ENCODE measurements at places on chromosomes 1 and 21. TPM values are rescaled to one million over a fixed set of nuclear protein-coding genes. Genes with fewer than 3 reads are reported as not detected.

- no peak overlapping the region for H3K4me3 ChIP-seq
- H3K4me1 ChIP-seq: no peaks in the 10 kb centered on the region
- no peak overlapping the region for H3K27ac ChIP-seq
- DNase-seq: peak; percentile 66
Observed at GRCh38 chr1:22153660-22154437, 11.0 kb upstream of the WNT4 start.

GRCh38 chr1:232687304-232687703 is 57.4 kb upstream of the SIPA1L2 start:
- no peak overlapping the region for H3K4me3 ChIP-seq
- no peak overlapping the region for H3K27ac ChIP-seq
- H3K36me3 ChIP-seq: no peaks in the 10 kb centered on the region
- H3K4me1 ChIP-seq: no peaks in the 10 kb centered on the region
- no peak for DNase-seq
- H3K27me3 ChIP-seq: no peaks in the 10 kb centered on the region

The MAD2L2 gene
- 25.2 TPM for polyA plus RNA-seq

The CD2 gene
- 12.0 TPM for polyA plus RNA-seq

GRCh38 chr1:165686121-165686970 is 12.0 kb downstream of the ALDH9A1 start:
- H3K36me3 ChIP-seq: peaks cover 2% of the 10 kb centered on the region
- H3K27me3 ChIP-seq: no peaks in the 10 kb centered on the region
- no peak for DNase-seq
- no peak overlapping the region for H3K27ac ChIP-seq
- no peaks in the 10 kb centered on the region for H3K4me1 ChIP-seq
- no peak overlapping the region for H3K4me3 ChIP-seq

The TLCD4 gene
- polyA plus RNA-seq: 5.5 TPM

DNA sequence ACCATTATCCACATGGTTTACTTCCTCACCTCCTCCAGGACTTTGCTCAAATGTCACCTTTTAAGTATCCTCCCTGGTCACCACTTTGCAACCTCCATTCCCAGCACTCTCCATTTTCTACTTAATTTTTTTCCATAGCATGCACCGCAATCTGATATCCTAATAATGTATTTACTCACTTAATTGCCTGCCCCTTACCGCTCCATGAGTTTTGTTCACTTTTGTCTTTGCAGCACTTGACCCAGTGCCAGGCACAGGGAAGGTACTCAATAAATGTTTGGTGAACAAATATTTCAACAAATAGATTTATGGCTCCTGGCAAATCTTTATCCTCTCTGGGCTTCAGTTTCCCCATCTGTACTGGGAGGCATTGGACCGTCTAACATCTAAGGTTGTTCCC is 53.6 kb downstream of the UBE2T start:
- no peaks in the 10 kb centered on the region for H3K36me3 ChIP-seq
- H3K27ac ChIP-seq: no peak overlapping the region
- no peak for DNase-seq

The SEC16B gene
- 12.1 TPM for polyA plus RNA-seq

DNA sequence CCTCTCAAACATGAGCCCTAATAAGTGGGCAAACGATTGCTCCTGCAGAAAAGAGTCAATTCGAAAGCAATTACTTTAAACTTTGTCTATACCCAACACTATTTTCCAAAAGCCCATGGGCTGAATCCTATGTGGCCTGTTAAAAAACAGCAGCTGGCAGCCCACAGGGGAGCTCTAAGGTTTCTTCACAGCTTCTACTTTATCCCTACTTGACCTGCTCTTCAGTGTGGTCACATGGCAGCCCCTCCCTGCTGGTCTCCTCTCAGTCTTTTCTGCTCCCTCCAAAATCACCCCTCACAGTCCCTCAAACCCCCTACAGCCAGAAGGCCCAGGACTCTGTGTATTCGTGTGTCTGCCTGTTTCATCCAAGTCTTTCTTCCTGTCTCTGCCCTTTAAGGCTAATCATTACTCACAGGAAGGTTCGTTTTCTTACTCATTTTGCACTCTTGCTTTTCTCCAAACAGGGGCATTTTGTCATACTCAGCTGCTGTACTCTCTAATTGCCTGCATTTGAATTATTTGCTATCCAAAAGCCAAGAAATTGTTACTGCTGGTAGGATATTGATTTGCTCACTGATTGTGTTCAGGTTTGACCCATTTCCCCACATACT is 62.4 kb upstream of the FAM3B start:
- H3K27ac ChIP-seq: no peak overlapping the region
- peaks cover 4% of the 10 kb centered on the region for H3K4me1 ChIP-seq
- DNase-seq: no peak
- H3K36me3 ChIP-seq: peaks cover 8% of the 10 kb centered on the region

DNA sequence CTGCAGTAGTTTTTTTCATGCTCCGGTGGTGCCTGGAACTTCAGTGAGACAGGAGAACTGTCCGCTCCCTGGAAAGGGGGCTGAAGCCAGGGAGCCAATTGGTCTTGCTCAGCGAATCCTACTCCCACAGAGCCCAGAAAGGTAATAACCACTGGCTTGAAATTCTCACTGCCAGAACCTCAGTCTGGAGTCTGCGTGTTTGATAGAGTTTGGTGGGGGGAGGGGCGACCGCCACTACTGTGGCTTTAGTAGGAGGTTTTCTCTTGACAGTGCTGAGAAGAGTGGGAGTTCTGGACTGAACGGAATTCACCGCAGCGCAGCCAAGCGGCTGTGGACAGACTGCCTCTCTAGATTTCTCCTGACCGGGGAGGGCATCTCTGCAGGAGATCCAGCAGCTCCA is 8.0 kb upstream of the OR2M3 start:
- H3K4me3 ChIP-seq: no peak overlapping the region
- H3K36me3 ChIP-seq: no peaks in the 10 kb centered on the region
- no peaks in the 10 kb centered on the region for H3K27me3 ChIP-seq
- no peak overlapping the region for H3K27ac ChIP-seq

GRCh38 chr1:206723805-206724472 is 39.2 kb downstream of the MAPKAPK2 start:
- H3K4me3 ChIP-seq: no peak overlapping the region
- peaks cover 2% of the 10 kb centered on the region for H3K4me1 ChIP-seq
- DNase-seq: peak; percentile 83
- H3K27ac ChIP-seq: peak overlapping the region; percentile 90
- no peaks in the 10 kb centered on the region for H3K27me3 ChIP-seq

DNA sequence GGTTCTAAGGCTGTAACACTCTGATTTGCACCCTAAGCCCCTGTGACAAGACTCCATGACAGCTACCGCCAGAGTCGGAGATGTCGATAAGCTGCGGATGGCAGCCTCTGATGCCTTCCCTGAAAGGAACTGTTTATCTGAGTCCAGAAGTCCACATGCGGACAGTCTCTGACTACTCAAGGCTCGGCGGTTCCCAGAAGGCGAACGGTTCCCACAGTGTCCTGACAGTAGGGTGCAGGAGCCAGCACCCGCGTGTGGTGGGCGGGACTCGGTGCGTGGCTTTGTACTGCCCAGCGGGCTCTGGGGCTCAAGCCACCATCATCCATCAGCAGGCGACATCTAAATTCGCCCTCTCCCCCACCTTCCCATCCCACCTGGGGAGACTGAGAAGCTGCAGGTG is 30.7 kb downstream of the LRP8 start:
- H3K36me3 ChIP-seq: no peaks in the 10 kb centered on the region
- H3K4me1 ChIP-seq: peaks cover 9% of the 10 kb centered on the region
- no peak overlapping the region for H3K27ac ChIP-seq

- H3K4me1 ChIP-seq: no peaks in the 10 kb centered on the region
- no peak overlapping the region for H3K4me3 ChIP-seq
- DNase-seq: no peak
- no peak overlapping the region for H3K27ac ChIP-seq
Observed at GRCh38 chr1:232655028-232655745, 25.3 kb upstream of the SIPA1L2 start.

DNA sequence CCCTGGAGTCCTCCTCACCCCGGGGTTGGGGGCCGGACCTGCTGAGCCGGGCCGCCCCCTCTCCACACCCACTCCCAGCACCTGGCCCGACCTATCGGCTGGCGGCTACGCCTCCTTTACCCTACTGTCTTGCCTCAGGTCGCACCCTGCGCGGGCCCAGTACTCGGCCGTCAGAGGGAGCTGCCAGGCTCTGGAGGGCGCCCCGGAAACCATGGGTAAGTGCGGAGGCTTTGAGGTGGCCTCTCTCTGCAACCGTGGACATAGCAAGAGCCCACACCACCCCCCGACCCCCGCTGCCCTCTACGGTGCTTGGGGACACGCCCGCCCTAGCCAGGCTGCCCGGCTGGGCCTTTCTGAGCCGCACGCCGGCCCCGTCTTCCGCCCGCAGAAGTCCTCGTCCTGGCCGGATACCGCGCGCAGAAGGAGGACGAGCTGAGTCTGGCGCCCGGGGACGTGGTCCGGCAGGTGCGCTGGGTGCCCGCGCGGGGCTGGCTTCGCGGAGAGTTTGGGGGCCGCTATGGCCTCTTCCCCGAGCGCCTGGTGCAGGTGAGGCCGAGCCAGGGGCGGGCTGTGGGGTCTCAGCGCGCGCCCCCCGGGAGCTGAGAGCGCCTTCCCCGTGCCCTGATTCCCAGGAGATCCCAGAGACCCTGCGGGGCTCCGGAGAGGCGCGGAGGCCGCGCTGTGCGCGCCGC is at the start of gene SH3D21:
SH3D21 (plus strand) TSS at position 159 of the 692 bp plus-strand sequence; CDS start at position 212, 53 bp downstream.
- DNase-seq: peak; percentile 84
- H3K27ac ChIP-seq: no peak within 1 kb of the TSS
- H3K36me3 ChIP-seq: peaks cover 5% of the 10 kb centered on the region

DNA sequence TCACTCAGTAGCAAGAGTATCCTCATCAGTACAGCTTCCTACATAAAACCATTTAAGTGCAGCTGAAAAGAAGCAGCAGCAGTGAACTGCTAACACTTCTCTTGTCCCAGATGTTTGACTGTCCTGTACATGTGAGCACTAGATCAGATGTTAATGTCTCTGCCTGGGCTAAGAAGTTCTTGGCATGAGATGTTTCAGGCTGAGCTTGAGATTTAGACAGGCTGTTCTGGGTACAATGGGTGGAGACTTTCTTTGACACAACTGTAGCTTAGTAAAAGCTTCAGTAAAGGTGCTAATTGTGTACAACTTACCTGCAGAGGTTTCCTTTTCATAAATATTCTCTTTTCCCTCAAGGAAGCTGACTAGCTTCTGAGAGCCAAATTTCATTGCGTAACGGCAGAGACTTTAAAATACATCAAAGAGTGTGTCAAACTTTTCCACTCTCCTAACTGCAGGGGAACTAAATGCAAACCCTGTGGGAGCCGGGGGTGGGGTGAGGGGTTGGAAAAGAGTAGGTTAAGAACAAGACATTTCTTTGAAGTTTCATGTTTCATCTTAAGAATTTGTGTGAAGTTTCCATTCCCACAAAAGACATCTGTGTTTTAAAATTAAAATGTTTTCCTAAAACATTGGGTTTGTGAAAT is 82.1 kb upstream of the CCDC190 start:
- H3K27ac ChIP-seq: no peak overlapping the region
- no peaks in the 10 kb centered on the region for H3K36me3 ChIP-seq
- no peak for DNase-seq
- no peaks in the 10 kb centered on the region for H3K27me3 ChIP-seq

- H3K27ac ChIP-seq: no peak overlapping the region
- H3K27me3 ChIP-seq: no peaks in the 10 kb centered on the region
Observed at GRCh38 chr21:42650441-42651421, 2.7 kb upstream of the PDE9A start.

GRCh38 chr21:14685568-14685967 is 139.5 kb upstream of the SAMSN1 start:
- H3K4me3 ChIP-seq: no peak overlapping the region
- no peaks in the 10 kb centered on the region for H3K36me3 ChIP-seq
- no peaks in the 10 kb centered on the region for H3K27me3 ChIP-seq
- no peaks in the 10 kb centered on the region for H3K4me1 ChIP-seq
- H3K27ac ChIP-seq: no peak overlapping the region
- no peak for DNase-seq

The ZBTB8B gene
- polyA plus RNA-seq: not detected

DNA sequence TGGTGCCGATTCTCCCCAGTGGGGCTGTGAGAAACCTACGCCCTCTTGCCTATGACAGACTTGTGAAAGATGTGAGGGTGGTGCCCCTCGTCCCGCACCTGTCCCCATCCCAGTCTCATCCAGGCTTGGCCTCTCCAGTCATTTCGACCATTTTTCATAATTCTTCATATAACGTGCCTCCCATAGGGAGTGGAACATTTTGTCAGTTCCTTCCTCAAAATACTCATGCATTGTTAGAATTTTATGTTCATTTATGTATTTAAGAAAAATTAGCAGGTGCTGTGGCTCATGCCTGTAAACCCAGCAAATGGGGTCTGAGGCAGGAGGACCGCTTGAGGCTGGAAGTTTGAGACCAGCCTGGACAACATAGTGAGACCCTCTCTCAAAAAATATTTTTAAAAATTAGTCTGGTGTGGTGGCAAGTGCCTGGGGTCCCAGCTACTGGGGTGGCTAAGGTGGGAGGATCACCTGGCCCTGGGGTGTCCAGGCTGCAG is 19.7 kb upstream of the SMPDL3B start:
- H3K27ac ChIP-seq: peak overlapping the region; percentile 43
- no peak for DNase-seq
- H3K4me3 ChIP-seq: no peak overlapping the region
- no peaks in the 10 kb centered on the region for H3K27me3 ChIP-seq

GRCh38 chr1:180505732-180506335 is 3.5 kb upstream of the ACBD6 start:
- no peak overlapping the region for H3K4me3 ChIP-seq
- H3K27ac ChIP-seq: no peak overlapping the region
- DNase-seq: no peak
- H3K27me3 ChIP-seq: no peaks in the 10 kb centered on the region
- H3K4me1 ChIP-seq: no peaks in the 10 kb centered on the region
- H3K36me3 ChIP-seq: no peaks in the 10 kb centered on the region

GRCh38 chr1:160789051-160789701 is 6.8 kb upstream of the LY9 start:
- no peak overlapping the region for H3K4me3 ChIP-seq
- no peak for DNase-seq
- no peak overlapping the region for H3K27ac ChIP-seq
- H3K4me1 ChIP-seq: no peaks in the 10 kb centered on the region

The WNT9A gene
- 0.13 TPM for polyA plus RNA-seq

GRCh38 chr1:64172458-64172983 is 30.9 kb upstream of the UBE2U start:
- H3K4me1 ChIP-seq: peaks cover 19% of the 10 kb centered on the region
- DNase-seq: no peak
- no peak overlapping the region for H3K27ac ChIP-seq
- H3K36me3 ChIP-seq: peaks cover 4% of the 10 kb centered on the region
- H3K27me3 ChIP-seq: no peaks in the 10 kb centered on the region

GRCh38 chr1:12146343-12147112 is 20.3 kb upstream of the TNFRSF1B start:
- no peak overlapping the region for H3K27ac ChIP-seq
- no peak overlapping the region for H3K4me3 ChIP-seq
- DNase-seq: no peak
- H3K36me3 ChIP-seq: no peaks in the 10 kb centered on the region
- no peaks in the 10 kb centered on the region for H3K4me1 ChIP-seq

- H3K27ac ChIP-seq: no peak within 1 kb of the TSS
- no peaks in the 10 kb centered on the region for H3K27me3 ChIP-seq
- no peaks in the 10 kb centered on the region for H3K4me1 ChIP-seq
- no peak for DNase-seq
- no peaks in the 10 kb centered on the region for H3K36me3 ChIP-seq
- H3K4me3 ChIP-seq: no peak within 1 kb of the TSS
Observed at GRCh38 chr1:94120991-94121390, at the start of gene ABCA4. TSS of gene ABCA4 (minus strand) at chr1:94121148. CDS start at chr1:94121045, 103 bp downstream.

GRCh38 chr1:118136187-118136941 is 48.7 kb downstream of the SPAG17 start:
- no peaks in the 10 kb centered on the region for H3K36me3 ChIP-seq
- DNase-seq: no peak
- H3K4me1 ChIP-seq: no peaks in the 10 kb centered on the region
- no peak overlapping the region for H3K27ac ChIP-seq
- no peak overlapping the region for H3K4me3 ChIP-seq
- no peaks in the 10 kb centered on the region for H3K27me3 ChIP-seq
